Activated CD4-positive, alpha-beta T cell treated with anti-CD3 and anti-CD28 coated beads, Interleukin-2, amount 50 U/mL, for 4 hours (primary cell): ENCODE measurements at places on chromosomes 7 and 10.

DNA sequence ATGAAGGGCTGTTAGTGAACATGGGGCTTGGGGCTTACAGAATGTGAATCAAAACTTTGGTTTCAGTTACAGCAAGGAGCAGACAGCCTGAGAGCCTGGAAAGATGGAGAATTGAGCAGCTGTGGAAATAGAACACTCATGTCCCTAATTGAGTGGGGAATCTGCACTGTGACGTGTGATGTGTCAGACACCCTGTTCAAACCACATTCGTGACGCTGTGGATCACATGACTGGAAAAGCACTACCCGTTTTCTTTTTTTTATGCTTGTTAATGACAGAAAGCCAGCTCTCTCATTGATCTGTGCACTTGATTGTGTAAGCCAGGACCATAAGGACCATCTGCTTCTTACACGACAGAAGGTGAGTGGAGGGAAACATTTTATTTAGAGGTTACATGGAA, 15.1 kb upstream of the TBX20 start:
- DNase-seq = no peak

DNA sequence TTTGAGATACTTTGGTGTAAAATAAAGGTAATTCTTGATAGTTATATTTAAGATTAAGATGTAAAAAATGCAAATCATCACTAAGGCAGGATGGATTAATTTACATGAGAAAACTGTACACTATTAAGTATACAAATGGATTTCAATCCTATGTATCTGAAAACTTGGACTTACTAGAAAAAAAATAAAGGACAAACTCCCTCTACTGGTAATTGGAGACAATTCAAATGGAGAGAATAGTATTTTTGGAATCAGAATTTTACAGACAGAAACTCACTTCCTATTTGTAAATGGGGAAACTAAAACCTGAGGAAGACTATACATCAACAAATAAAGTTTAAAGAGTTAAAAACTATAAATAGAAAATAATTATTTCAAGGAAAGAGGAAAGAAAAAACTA, 62.6 kb downstream of the CUL2 start:
- no peak for DNase-seq

GRCh38 chr10:129192344-129193128, 274.5 kb upstream of the MGMT start:
- DNase-seq = no peak

DNA sequence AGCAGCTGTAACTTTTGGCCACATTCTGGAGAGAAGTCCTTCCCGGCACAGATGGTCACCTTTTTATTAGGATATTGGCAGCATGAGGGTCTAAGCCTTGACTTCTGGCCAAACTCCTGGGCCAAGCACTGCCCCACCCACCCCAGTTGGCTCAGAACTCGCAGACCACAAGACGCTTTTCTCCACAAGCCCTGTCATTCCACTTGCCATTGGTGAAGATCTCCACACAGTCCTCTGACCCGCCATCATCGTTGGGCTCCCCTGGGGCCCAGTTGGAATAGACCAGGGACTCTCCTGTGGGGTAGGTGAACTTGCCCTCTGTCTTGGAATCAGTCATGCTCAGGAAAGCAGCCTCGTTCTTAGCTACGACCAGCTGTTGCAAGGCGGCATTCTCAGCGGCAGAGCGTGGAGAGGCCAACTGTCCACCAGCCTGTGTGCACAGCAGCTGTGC, 11.2 kb downstream of the SFTPD start:
- DNase-seq = no peak

GRCh38 chr7:8601121-8601520, 167.7 kb downstream of the NXPH1 start:
- no peak for DNase-seq

DNA sequence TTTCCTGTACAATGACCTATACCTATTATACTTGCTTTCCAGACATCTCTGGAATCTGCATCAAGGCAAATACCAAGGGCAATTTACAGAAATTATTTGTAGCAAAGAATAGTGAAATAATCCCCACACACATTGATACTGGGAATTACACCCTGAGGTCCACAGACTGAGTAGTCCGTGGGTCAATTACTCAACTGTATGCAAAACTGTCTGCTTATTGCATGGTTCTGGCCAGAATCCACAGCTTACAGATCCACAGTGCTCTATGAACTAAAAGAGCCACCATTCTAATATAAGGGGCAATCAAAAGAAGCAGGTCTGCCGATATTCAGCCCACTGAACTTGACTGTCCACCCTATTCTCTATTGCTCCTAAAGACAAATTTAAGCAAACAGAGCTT, 5.7 kb downstream of the CHCHD3 start:
- no peak for DNase-seq

- no peak for DNase-seq
Measured at GRCh38 chr7:41010418-41010817, 692.5 kb downstream of the INHBA start.

GRCh38 chr10:78763651-78764395, 304.9 kb upstream of the ZMIZ1 start:
- no peak for DNase-seq

- DNase-seq = no peak
Measured at GRCh38 chr10:124597846-124598165, 136.2 kb downstream of the LHPP start.

DNA sequence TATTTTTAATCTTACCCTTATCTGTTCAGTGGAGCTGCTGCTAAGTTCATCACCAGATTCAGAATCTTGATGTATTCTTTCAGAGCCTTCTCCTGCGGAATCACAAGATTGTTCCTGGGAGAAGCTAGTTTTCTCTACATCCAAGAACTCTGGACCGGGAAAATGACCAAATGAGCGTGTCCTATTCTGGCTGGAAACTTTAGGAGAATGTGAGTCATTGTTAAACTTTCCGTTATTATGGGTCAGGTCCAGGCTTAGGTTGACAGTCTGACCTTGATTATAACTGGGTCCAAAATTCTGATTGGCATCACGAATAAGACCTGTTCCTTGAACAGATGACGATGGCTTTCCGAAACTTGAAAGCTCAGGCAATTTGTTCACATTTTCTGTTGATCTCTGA, 20.5 kb downstream of the ARHGAP12 start:
- no peak for DNase-seq

- no peak for DNase-seq
Measured at GRCh38 chr7:151822541-151823181, 54.3 kb downstream of the PRKAG2 start.

- peak; percentile 1 for DNase-seq
Measured at GRCh38 chr10:86757113-86757972, 924 bp downstream of the BMPR1A start.

GRCh38 chr10:27100813-27101347, 586 bp upstream of the ANKRD26 start:
- peak; percentile 13 for DNase-seq

DNA sequence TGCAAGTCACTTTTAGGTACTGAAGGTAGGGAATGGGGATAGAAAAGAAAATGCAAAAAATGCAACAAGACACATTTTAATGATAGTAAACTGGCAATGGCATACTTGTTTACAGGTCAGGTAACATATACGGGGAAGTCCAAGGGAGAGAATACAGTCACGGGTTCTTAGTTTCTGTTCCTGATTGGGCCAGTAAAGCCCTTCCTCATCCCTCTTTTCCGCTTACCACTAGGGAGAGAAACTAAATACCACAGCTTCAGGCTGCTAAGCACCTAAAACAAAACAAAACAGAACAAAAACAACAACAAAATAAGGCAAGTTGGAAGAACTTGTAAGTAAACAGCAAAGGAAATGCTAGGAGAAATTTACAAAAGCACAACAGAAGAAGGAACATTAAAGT, 65.2 kb upstream of the OGDHL start:
- DNase-seq = no peak

DNA sequence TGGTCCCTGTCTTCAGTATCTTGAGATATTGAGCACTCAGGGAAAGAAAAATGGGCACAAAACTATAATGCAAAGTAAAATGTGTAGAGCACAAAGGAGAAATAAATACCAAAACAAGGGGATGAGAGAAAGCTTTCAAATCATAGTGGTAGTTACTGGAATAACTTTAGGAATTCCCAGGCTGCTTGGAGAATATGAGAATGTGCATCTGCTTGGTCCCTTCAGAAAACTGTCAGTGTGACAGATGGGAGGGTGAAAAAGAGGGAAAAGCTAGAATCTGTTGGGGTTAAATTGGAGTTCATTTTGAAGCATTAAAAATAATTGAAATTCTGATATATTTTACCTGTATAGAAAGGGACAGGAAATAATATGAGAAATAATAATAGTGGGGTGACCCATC, 15.3 kb downstream of the ST7 start:
- DNase-seq = no peak

- DNase-seq = no peak
Measured at GRCh38 chr10:108849688-108850087, 1073.6 kb downstream of the XPNPEP1 start.

DNA sequence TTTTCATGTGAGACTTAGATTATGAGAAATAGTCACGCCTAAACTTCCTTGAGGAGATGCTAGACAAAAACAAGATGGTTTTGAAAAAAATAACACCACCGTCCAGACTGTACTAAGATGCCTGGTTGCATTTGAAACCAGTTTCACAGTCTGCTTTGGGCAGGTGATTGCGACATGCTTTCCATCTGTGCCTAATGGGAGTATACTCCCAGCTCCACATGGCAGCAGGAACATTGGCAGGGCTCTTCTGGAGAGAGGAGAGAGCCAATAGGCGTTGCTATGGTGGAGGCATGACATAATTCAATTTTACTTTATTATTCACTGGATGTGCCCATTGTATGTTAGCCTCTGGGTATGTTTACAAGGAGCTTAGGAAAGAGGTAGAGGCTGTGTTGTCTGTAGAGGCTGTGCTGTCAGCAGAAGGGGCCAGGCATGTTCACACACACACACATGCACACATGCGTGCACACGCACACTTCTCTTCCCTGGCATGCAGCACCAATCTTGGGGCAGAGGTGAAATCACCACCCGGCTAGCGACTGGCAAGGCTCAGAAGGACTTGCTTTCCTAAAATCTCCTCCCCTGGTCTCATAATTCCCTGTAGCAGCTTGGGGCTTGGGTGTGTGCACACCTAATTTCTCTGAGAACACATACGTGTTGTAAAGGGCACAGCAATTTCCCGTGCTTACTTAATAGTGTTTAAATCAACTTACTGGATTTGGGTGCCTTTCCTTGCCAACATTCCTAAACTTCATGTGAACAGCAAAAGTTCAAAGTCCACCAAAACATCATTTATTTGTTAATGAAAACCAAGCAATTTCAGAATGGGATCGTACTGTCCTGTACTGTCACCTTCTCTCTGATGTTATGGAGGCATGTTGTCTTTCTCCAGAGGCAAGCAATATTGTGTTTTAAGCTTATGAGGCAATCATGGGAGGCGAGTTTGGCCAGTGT, 162.1 kb downstream of the TCF7L2 start:
- DNase-seq = no peak

DNA sequence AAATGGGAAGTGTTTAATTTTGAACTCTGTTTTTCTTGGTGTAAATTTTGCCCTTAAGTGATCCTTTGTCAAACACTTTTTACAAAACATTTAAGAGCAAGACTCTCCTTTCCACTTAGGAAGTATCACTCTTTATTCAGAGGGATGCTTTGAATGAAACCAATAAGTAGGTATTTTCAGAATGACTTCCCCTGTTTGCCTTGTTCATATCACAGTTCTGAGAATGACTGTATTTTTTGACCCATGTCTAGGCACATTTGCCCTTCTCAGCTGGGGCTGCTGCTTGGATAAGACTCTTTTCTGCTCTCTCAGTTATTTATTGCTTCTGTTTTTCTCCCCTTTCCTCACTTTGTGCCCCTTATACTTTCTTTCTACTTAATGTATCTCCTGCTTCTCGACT, 98.2 kb downstream of the CCNY start:
- DNase-seq = no peak

DNA sequence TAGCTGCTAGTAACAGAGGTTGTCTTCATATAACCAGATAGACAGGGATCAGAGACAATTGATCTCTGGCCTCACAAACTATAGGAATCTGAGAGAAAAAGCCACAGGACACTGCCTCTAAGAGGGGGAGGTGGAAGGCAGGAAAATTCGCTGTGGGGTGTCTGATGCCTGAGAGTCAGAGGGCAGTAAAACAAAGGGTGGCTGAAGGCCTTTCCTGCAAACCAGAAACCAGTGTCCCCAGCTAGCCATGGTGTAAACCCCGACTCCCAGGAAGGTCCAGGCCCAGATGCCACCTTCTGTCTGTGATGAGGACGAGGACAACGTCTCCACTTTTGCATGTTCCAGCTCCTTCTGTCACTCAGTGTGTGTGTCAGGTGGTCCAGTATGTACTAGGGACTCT, 215.1 kb downstream of the ADARB2 start:
- no peak for DNase-seq

- DNase-seq = no peak
Measured at GRCh38 chr7:152335900-152336571, 99.8 kb downstream of the KMT2C start.

DNA sequence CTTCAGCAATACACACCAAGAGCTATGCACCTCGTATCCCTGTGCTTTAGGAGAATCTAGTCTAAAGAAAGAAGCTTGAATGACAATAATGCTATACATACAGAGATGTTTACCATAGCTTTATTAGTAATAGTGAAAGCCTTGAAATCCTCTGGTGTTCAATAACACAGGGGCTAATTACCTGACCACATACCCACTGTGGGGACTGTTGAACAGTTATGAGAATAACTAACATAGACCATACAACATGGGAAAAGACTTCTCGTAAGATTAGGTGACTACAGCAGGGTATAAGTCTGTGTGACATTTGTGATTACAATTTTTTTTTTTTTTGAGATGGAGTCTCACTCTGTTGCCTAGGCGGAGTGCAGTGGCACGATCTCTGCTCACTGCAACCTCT, 111.0 kb downstream of the SORBS1 start:
- no peak for DNase-seq

GRCh38 chr7:108719631-108720030, 150.0 kb downstream of the DNAJB9 start:
- no peak for DNase-seq

DNA sequence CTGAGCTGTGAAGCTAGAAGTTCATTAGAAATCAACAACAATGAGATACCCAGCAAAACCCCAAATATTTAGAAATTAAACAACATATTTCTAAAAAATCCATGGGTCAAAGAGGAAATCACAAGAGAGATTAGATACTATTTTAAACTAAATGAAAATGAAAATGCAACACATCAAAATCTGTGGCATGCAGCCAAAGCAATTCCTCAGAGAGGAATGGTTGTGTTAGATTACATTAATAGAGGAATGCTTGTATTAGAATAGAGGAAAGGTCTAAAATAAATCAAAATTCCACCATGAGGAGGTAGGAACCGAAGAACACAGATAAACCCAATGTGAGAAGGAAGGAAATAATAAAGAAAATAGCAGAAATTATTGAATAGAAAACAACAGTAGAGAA, 642.1 kb upstream of the GALNT17 start:
- no peak for DNase-seq

GRCh38 chr10:31622978-31623377, 304.0 kb downstream of the ZEB1 start:
- DNase-seq = no peak

- DNase-seq = no peak
Measured at GRCh38 chr7:506391-506831, 13.2 kb downstream of the PDGFA start.
